T-helper 2 cell treated with Interferon-gamma antibody and Interleukin-4, amounts not matched to agents 100 ng/mL and 5 ng/mL, for 36 hours (primary cell): ENCODE measurements at places on chromosomes 12 and 14. TPM values are rescaled to one million over a fixed set of nuclear protein-coding genes. Genes with fewer than 3 reads are reported as not detected.

ITGB7 gene
- 742 and 770 TPM in 2 replicates for total RNA-seq

PRORP gene
- total RNA-seq, result 40.3 and 43.0 TPM in 2 replicates

PLA2G1B gene
- total RNA-seq, result not detected in 2 replicates

RIMBP2 gene
- total RNA-seq, result not detected in 2 replicates

HOXC10 gene
- not detected in 2 replicates for total RNA-seq

MYF5 gene
- total RNA-seq, result not detected in 2 replicates

TGM1 gene
- total RNA-seq, result 4.1 and 5.6 TPM in 2 replicates

RNFT2 gene
- total RNA-seq, result 8.6 and 9.0 TPM in 2 replicates

LHX5 gene
- total RNA-seq, result not detected in 2 replicates

SMAGP gene
- 1.5 and 2.0 TPM in 2 replicates for total RNA-seq

ETFBKMT gene
- 0.73 and 1.0 TPM in 2 replicates for total RNA-seq

AQP5 gene
- total RNA-seq, result not detected in 2 replicates

WNT5B gene
- 0.27 and 0.75 TPM in 2 replicates for total RNA-seq

STXBP6 gene
- total RNA-seq, result not detected in 2 replicates

RNASE4 gene
- total RNA-seq, result 1.2 and 1.3 TPM in 2 replicates

TMTC1 gene
- 0.30 and 0.39 TPM in 2 replicates for total RNA-seq

MLEC gene
- 139 and 143 TPM in 2 replicates for total RNA-seq

CLEC2D gene
- total RNA-seq, result 267 and 269 TPM in 2 replicates

TSPAN9 gene
- not detected in 2 replicates for total RNA-seq

SMCO2 gene
- total RNA-seq, result 0.45 and 0.84 TPM in 2 replicates

FAM181A gene
- total RNA-seq, result not detected in 2 replicates
